ENCODE measurements at places on chromosomes 16 and 17. TPM values are rescaled to one million over a fixed set of nuclear protein-coding genes. Genes with fewer than 3 reads are reported as not detected.

Gene RASL10B
- total RNA-seq: not detected

DNA sequence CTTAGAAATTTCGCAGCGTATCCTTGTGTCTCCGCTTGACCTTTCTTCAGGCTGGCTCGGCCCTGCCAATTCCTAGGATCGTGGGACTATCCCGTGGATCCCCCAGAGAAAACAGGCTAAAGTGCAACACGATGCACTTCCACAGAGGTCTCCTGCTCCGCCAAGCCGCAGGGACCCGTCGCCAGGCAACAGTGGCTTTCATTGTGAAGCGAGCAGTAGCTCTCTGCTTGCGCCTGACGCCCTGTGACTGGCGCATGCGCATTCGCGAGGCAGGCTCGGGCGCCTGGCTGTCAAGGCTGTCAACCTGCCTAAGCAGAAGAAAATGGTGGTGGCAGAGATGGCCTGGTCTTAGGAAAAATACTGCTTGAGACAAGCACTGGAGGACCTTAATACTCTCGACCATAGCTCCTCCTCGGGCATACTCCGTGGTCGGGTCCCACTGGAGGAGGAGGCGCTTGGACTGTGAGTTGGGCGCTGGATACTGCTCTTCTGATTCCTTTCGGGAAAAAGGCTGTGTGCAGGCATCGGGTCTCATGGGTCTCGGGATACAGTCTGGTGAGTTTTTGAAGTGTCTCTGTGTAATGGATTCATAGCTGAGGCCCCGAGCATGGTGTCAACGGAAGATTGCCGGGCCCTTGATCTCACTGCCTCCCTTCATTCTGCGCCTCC, 2336.1 kb downstream of the TP53TG3F start:
- DNase-seq: no peak

DNA sequence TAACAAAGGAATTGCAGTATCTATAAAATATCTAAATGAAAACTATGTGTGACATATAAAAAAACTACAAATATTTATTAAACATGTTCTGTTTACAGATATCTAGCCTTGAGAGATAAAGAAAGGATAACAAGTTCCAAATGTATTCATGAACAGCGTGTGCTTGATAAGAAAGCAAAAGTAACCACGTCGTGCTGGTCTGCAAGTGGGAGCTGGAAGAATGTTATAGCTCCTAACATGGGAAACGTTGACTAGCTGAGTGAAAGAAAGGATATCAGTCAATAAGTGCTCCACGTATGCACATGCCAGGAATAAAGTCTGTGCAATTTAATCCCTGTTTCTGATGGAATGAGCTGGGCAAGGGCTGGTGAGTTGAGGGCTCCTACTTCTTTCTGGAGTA, 71.2 kb upstream of the CDYL2 start:
- peak; percentile 25 for DNase-seq

Gene TMEM219
- total RNA-seq: 55.8 TPM

Gene ZNF385C
- total RNA-seq: not detected

GRCh38 chr16:19657831-19658230, 60.2 kb downstream of the KNOP1 start:
- no peak for DNase-seq

Gene GAST
- total RNA-seq: not detected

- DNase-seq: peak; percentile 81
These were observed at the start of gene UNC13D for GRCh38 chr17:75843577-75844529. UNC13D (minus strand) TSS chr17:75844404; CDS start chr17:75844337, 67 bp downstream.

Gene AHSP
- total RNA-seq: not detected

Gene ZG16
- total RNA-seq: not detected

GRCh38 chr17:17119533-17119932, 77.3 kb downstream of the MPRIP start:
- DNase-seq: peak; percentile 63

GRCh38 chr16:4454623-4455022, 19.8 kb downstream of the NMRAL1 start:
- no peak for DNase-seq

- peak; percentile 79 for DNase-seq
These were observed 140.1 kb downstream of the CCDC182 start for GRCh38 chr17:57604771-57605674.

Gene KRTAP4-5
- not detected for total RNA-seq

Gene ST6GALNAC2
- 12.9 TPM for total RNA-seq

Gene HSD17B1
- total RNA-seq: not detected

GRCh38 chr16:12157517-12158093, 181.1 kb downstream of the SNX29 start:
- no peak for DNase-seq

- DNase-seq: no peak
These were observed 41.3 kb upstream of the MNT start for GRCh38 chr17:2442166-2442565.

DNA sequence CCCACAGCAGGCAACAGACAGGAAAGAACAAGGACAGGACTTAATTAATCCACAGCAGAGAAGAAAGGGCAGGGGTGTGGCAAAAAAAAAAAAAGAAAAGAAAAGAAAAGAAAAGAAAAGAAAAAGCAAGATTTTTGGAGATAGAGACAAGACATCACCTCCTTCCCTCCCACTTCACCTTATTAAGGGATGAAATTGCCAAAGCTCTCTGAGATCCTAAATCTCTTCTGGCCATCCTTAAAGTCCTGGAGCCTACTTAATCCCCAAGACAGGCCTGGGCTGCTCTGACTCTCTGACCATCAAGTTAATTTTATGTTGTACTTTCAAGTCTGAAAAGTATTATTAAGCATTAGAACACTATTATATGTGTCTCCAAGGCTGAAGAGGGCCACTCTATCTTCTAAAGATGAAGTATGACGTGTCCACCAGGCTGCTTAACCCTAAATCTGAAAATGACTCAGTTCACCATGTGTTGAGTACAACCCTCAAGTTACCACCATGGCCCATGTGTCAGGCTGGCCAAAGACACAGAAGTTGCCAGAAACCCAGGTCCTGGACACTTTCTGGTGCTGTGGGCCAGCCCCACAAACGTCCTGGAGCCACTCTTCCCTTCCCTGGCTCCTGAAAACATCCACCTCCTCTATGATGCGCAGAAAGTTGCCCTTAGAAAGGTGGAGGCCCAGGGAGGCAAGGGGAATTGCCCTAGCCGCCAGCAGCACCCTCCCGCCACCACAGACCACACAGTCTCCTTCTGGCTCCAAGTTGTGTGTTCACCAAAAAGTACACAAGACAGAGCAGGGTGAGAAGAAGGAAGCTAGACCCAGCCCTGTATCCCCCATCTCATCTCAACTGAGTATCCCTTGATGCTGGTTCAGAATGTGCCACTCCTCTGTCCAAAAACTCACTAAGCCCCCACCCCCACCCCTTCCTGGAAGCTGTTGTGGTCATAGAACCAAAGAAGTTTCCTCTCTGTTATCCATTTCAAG, 2.7 kb downstream of the SOCS1 start:
- DNase-seq: no peak

DNA sequence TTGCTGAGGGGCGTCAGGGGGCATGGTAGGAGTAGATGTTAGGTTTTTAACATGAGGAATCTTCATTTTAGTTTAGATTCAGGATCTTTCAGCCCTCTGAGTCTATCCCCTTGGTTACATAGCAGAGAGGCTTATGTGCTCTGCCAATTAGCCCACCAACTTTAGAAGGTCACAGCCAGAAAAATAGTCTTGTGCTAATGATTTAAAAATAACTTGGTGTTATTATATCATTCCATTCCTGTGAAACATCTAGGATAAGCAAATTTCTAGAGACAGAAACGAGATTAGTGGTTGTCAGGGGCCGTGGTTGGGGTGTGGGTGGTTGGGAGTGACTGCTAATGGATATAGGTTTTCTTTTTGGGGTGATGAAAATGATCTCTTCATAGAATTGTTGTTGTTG, 183.7 kb downstream of the SNX29 start:
- no peak for DNase-seq

- DNase-seq: no peak
These were observed 425.1 kb downstream of the UTP18 start for GRCh38 chr17:51685287-51685909.

- DNase-seq: peak; percentile 88
These were observed 475.9 kb upstream of the CCL2 start for GRCh38 chr17:33779234-33779591.

- no peak for DNase-seq
These were observed 48.3 kb downstream of the CCT6B start for GRCh38 chr17:34913001-34913400.

- no peak for DNase-seq
These were observed 446.1 kb downstream of the HS3ST3B1 start for GRCh38 chr17:14746822-14747602.

- no peak for DNase-seq
These were observed 19.4 kb upstream of the ENDOV start for GRCh38 chr17:80395402-80396151.

- peak; percentile 85 for DNase-seq
These were observed 10.3 kb downstream of the HSPB9 start for GRCh38 chr17:42132941-42133340.

DNA sequence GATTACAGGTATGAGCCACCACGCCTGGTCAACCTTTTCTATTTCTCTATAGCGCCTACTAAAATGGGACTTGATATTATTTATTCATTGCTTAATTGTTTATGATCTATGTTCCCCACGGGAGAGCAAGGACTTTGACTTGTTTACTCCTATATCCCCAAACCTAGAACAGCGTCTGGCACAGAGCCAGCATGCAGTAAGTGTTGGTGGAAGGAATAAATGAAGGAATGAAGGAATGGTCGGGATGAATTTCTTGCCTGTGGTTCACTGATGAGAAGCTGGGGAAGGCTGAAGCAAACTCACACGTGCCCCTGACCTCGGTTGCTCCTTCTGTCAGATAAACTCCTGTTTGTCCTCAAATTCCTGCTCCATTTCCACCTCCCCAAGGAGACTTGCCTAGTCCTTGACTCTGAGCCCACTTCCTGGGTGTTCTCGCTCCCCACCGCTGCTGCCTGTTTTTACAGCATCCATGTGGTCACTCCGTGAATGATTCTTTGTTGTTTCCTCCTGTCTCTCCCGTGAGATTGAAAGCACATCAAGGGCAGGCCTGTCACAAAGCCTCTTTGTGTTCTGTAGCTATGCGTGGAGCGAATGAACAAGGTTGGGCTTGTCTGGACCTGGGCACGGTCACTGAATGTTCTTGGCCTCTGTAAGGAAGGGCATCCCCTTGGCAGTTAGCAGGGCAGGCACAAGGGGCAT, 17.3 kb downstream of the C17orf100 start:
- no peak for DNase-seq

Gene SDR42E2
- total RNA-seq: not detected

GRCh38 chr16:56861092-56861610, 3.9 kb upstream of the SLC12A3 start:
- DNase-seq: no peak

- peak; percentile 21 for DNase-seq
These were observed 37.4 kb downstream of the TK2 start for GRCh38 chr16:66512272-66513110.

Gene NPIPA8
- total RNA-seq: not detected

DNA sequence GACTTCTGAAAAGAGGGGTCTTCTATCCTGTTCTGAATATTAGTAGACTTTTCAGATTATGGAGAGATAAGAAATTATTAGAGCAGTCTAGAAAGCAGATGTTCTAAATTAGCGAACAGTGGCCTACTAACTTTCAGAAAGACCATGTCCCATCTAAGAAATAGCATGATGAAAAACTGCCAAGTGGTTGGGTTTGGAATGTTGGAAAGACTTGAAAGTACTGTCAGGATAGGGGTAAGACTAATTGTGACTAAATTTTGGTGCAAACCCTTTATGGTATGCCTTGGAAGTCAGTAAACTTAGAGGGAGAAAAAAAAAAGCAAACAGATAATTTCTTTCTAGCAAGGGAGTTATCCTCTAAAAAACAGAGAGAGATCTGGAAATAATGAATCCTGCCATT, 41.1 kb downstream of the TANGO6 start:
- DNase-seq: no peak

Data from stomach (tissue), 19 donors.